ENCODE measurements at places on chromosomes 3 and 15. TPM values are rescaled to one million over a fixed set of nuclear protein-coding genes. Genes with fewer than 3 reads are reported as not detected.

The LARP6 gene
- total RNA-seq, result 78.3 TPM

The TGM5 gene
- not detected for total RNA-seq

The GRK7 gene
- total RNA-seq, result not detected

The HEXA gene
- 17.5 TPM for total RNA-seq

The FAH gene
- total RNA-seq, result 48.6 TPM

The STX19 gene
- not detected for total RNA-seq

The MFGE8 gene
- total RNA-seq, result 201 TPM

The SLITRK3 gene
- not detected for total RNA-seq

The TNFAIP8L3 gene
- total RNA-seq, result 0.83 TPM

The MORC1 gene
- total RNA-seq, result not detected

The PLSCR5 gene
- total RNA-seq, result not detected

The CLSTN2 gene
- under 0.01 TPM for total RNA-seq

The MAP4 gene
- total RNA-seq, result 80.5 TPM

The PML gene
- 10.3 TPM for total RNA-seq

The CHRNA7 gene
- total RNA-seq, result not detected

The DPPA4 gene
- not detected for total RNA-seq

DNA sequence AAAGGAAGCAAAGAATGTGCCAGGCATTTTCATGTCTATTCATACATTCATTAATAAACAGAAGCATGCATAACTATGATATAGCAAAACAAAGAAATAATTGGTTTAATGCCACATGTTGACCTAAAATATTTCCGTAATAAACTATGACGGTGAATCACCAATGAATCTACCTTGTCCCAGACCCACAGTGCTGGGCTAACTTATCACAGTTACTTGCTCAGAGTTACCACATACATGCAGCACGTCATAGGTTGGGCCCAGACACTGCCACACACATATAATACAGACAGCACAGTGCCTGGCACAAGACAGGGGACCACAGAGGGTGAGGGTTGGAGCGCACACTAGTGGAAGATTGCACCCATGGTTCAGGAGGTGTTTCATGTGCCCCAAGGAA lies 86.9 kb downstream of the ATP1B3 start:
- DNase-seq, result peak; percentile 55

DNA sequence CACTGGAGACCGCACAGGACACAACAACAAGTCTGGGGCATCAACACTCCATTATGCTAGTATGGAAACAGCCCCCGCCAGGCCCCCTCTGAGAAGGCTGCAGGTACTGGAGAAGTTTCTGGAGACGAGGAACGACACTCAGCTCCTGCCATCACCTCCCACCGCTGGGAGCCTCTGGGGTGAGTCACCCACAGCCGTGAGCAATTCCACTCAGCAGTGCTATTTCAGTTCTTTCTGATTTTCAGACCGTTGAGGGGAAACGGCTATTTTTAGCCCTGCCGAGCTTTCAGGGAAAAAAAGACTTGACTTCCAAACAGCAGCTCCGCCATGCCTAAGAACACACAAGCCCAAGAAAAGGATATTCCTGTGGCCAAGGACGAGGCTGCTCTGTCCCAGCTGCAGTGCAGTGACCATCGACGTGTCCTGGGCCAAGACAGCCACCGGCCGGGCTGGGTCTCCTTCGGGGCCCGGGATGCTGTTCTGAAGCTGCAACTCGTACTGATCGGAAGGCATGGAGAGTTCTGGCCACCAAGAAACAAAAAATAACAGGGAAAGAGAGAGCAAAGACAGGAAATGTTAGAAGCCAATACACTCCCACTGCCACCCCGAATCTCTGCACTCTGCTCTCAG lies 40.8 kb downstream of the NUP210 start:
- peak; percentile 84 for DNase-seq

DNA sequence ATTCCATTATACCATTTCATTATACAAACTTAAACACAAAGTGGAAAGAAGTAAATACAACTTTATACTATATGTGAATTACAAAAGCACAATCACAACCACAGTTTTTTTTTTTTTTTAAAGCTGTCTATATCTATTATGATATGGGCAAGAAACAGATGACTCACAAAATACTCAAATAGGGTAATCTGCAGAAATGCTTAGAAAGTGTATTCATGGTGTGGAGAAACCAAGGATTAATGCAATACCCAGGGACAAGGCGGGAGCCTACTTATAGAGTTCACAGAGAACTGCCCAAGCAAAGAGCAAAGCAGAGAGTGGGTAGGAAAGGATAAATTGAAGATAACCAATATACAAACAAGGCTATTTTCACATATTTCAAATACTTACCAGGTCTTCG lies 332.0 kb downstream of the FHIT start:
- no peak for DNase-seq

GRCh38 chr3:80050826-80051601 lies 283.2 kb upstream of the ROBO1 start:
- no peak for DNase-seq

DNA sequence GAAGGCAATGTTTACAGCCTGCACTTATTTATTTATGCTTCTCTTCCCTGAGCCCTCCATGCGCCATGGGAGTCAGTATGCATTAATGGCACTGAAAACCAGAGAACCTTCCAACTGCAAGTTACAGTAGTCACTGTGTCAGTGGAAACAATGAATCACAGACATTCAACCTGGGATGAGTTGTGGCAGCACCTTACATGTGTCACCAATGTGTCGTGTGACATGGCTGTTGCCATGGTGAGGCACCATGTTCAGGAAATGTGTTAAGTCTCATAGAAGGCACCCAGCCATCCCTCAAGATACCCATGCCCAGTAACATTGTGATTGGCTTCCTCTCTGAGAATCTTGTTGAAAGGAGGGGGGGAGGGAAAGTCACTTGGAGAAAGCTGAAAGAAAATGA lies 105.0 kb downstream of the FOXP1 start:
- peak; percentile 26 for DNase-seq

- no peak for DNase-seq
These were observed 77.0 kb upstream of the SLC12A8 start for GRCh38 chr3:125289429-125289981.

DNA sequence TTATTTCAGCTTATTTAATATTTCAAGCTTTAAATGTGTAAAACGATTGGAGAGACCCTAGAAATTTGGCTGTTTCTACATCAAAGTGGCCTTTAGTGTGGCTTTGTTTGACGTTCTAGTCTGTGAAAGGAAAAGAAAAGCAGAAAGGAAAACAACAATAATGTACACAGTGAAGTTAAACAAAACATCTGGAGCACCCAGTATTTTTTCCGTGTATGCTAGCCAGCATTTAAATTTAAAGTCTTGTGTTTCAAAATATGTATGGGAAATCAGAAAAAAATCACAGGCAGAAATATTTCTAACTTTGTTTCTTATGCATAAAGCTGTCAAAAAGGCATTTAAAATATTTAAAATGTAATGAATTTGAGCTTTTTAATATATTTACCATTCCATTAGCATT lies 218.1 kb downstream of the NAALADL2 start:
- no peak for DNase-seq

- DNase-seq, result no peak
These were observed 16.3 kb downstream of the CACNA2D2 start for GRCh38 chr3:50487181-50487580.

GRCh38 chr3:7536510-7536909 lies 675.6 kb downstream of the GRM7 start:
- DNase-seq, result no peak

DNA sequence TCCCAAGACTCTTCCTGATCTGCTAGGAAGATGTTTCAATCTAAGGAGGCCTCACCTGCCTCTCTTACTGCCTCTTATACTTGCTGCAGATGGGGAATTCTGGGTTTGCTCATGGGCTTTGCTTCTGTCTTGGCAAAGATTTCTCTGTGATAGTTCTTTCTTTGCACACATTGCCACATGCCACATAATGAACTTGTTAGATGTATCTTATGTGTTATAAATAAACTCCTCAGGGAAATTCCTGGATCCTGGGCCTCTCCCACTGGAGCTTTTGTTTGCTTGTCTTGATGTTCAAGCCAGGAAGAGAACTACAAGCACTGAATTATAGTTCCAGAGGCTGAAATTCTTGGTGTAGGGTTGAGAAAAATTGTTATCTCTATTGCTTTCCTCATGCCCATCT lies 12.2 kb downstream of the RTP1 start:
- DNase-seq, result no peak

GRCh38 chr3:80696280-80696679 lies 928.5 kb upstream of the ROBO1 start:
- no peak for DNase-seq

DNA sequence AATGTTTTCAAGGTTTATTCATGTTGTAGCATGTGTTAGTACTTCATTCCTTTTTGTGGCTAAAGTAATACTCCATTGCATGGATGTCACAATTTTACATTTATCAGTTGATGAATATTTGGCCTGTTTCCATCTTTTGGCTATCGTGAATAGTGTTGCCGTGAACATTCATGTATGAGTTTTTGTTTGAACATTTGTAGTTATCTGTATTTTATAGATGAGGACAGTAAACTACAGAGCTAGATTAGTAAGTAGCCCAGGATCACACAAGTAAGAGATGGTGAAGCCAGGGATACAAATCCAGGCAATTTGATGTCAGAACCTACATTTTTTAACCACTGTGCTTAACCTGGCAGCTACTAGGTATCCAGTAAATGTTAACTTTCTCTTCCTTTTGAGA lies 63.2 kb downstream of the ASTE1 start:
- peak; percentile 8 for DNase-seq

- no peak for DNase-seq
These were observed 14.3 kb upstream of the LIMD1 start for GRCh38 chr3:45580112-45580765.

GRCh38 chr3:15102256-15102655 lies 3.3 kb upstream of the RBSN start:
- DNase-seq, result no peak

- DNase-seq, result no peak
These were observed 903.1 kb downstream of the NSUN3 start for GRCh38 chr3:94965867-94966475.

GRCh38 chr3:72950372-72950771 lies 46.2 kb upstream of the PPP4R2 start:
- DNase-seq, result no peak

DNA sequence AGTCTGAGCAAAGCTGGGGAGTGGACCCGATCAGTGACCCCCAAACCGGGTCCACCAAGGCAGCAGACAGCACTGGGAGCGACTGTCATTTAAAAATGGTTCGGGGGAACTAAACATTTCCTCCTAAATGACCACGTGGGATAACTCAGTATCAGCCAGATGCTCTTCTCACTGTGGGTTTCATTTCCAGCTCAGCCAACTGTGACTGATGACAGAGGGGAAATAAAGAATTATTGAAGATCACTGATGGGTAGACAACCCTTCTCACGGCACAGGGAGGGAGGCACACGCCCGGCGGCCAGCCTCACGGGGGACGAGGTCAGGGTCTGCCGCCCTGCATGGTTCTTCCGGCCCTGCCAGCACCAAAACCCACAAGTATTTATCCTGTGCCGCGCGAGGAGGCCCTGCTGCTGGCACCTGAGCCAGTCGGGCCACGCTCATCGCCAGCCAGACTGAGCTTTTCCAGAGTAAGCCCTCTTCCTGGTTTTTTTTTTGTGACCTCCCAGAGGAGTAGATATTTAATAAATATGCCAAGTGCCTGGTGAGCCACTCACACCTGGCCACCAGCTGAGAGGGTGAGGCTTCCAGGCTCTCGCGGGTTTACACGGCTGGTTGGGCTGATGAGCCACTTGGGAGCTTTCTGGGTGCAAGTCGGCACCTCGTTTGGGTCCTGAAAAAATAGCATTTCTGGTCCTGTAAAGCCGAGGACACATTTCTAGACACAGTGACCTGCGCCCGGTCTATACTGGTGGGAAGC lies 6.2 kb downstream of the MELTF start:
- DNase-seq, result no peak

GRCh38 chr3:170344971-170345370 lies 12.5 kb upstream of the SKIL start:
- DNase-seq, result peak; percentile 54

- DNase-seq, result no peak
These were observed 86.9 kb upstream of the C15orf39 start for GRCh38 chr15:75114796-75115195.

GRCh38 chr15:62934236-62934971 lies 108.1 kb upstream of the TPM1 start:
- no peak for DNase-seq

DNA sequence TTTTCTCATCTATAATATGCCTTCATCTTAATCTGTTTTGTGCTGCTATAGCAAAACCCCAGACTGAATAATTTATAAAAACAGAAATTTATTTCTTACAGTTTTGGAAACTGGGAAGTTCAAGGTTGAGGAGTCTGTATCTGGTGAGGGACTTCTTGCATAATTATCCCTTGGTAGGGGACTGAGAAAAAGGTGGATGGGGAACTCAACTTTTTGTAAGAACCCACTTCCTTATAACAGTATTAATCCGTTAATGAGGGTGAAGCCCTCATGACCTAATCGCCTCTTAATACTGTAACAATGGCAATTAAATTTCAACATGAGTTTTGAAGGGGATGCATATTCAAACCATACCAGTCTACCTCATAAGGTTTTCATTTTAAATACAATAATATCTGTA lies 17.4 kb upstream of the MYH15 start:
- DNase-seq, result no peak

- DNase-seq, result no peak
These were observed 4.0 kb upstream of the SLC25A38 start for GRCh38 chr3:39378957-39379777.

- DNase-seq, result peak; percentile 59
These were observed 28.7 kb downstream of the USP8 start for GRCh38 chr15:50452927-50453326.

Measured in IMR-90 (cell line).